ENCODE measurements at places on chromosomes 1 and 21.

DNA sequence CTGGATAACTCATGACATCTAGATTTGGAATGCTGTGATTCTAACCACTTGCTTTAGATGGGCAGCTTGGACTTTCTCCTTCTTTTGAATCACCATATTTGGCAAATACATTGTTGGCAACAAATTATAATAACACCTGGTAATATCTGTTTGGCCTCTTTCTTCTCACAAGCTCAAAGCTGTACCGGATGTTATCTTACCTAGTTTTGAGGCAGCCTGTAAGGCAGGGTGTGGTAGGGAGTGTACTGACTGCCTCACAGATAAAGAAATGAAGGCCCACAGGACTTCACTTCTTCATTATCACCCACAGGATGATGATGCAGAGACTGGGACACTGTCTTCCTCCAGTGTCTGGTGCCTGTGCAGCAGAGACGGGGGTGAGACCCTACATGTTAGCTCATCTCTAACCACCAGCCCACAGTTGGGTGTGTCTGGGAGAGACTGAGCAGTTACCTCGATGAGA lies 28.5 kb downstream of the TUFT1 start:
- no peak for DNase-seq

- peak; percentile 19 for DNase-seq
These were observed 19.3 kb upstream of the KLHDC8A start for GRCh38 chr1:205375835-205376545.

GRCh38 chr1:186793582-186793927 lies 35.2 kb upstream of the PLA2G4A start:
- no peak for DNase-seq

GRCh38 chr1:177620636-177621190 lies 349.1 kb downstream of the SEC16B start:
- DNase-seq, result no peak

DNA sequence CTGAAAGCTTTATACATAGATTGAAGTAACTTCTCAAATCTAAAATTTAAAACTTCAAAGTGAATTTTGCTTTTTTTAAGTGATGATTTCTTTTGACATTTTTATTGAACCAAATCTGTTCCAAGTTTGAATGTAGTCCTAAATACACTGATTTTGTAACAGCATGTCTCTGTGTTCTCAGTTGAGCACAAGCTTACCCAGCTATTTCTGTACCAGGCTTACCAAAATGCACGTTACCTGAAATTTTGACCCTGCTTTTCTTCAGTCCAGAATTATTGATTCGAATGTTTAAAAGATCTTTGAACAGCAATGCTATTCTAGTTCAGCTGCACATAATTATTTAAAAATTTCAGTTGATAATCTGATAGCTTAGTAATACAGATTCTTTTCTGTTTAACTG lies 25.6 kb downstream of the AGO4 start:
- DNase-seq, result no peak

DNA sequence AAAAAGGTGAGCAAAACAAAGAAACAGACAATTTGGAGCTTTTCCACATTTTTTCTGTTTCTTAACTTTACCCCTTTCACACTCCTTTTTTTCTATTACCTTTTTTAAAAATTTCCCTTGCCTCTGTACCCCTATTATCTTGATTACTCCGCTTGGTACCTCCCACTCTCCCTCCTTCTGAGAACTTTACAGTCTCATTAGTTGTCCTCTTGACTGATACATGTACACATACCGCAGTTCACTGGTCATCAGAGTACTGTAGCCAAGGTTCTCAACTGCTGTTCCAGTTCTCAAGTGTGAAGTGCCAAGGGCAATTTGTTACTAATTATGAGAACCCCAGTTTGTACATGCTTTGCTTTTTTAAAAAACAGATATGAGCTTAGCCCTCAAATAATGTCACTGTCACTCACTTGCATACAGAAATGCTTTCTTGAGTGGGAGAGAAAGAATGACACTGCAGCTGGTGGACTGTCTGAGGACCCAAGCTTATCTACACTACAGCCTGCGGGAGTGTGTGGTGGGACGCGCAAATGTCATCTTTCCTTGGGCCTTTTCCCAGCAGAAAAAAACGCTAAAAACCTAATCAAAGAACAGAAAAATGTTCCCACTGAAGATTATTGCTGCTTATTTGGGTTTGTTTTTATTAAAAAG lies 160.8 kb downstream of the DISP1 start:
- DNase-seq, result no peak

- DNase-seq, result no peak
These were observed 67.9 kb upstream of the ARID1A start for GRCh38 chr1:26627954-26628353.

DNA sequence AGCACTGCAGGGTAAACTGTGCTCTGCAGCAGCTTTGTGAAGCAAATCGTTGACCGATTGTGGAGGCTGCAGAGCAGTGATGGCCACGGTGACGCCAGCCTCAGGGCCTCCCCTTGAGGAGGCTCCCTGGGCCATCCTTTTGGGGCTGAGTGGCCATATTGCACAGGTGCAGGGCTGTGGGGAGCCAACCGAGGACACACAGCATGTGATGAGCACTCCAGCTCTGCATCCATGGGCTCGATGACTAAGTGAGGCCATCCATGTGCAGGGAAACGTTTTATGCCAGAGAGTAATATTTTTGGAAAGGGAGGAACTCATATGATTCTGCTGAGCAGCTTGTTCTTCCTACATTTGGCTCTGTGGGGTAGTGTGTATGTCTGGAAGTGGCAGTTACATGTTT lies 24.6 kb downstream of the KCNK1 start:
- no peak for DNase-seq

DNA sequence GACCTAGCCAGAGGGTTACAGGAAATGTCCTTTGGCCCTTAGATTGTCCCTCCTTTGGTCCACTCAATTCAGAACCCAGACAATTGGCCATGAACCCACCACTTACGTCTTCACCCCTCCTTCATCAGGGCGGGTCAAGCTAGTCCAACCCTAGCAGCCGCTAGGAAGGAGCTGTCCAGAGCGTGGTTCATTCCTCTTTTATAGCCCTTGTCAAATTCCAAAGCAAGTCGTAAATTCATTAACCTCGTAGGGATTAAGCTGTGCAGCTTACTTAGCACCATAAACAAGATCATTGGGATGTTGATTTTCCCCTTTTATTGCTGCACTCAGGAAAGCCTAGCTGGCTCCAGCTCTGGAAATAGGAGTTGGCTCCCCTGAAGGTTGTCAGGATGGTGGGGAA lies 90.1 kb downstream of the TMEM53 start:
- no peak for DNase-seq

GRCh38 chr1:8764293-8764937 lies 53.0 kb downstream of the RERE start:
- DNase-seq, result no peak

DNA sequence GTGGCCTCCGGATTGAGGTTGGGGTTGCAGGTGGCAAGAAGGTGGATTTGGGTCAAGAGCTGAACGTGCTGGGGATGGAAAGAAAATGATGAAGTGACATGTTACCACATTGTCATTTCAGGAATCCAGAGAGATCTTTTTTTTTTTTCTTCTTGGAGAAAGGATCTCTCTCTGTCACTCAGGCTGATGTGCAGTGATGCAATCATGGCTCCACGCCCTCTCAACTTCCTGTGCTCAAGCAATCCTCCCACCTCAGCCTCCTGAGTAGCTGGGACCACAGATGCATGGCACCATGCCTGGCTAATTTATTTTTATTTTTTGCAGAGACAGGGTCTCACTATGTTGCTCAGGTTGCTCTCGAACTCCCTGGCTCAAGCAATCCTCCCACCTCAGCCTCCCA lies 80.6 kb downstream of the GON4L start:
- DNase-seq, result no peak

DNA sequence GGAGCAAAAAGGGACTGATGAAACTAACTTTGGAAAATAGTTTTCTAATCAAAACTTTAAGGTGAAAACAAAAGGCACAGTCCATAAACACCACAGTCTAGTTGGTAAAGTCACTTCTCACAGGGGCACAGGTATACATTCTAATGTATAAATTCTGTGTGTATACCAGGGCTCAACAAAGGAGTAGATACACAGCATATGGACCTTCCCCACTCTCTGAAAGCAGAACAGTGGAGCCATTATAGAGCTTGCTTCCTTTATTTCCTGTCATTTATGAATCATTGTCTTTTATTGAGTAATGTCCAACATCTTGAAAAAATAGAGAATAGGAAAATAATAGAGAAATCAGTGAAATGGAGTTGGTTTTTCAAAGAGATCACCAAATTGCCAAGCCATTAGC lies 746.5 kb upstream of the CHRM3 start:
- no peak for DNase-seq

DNA sequence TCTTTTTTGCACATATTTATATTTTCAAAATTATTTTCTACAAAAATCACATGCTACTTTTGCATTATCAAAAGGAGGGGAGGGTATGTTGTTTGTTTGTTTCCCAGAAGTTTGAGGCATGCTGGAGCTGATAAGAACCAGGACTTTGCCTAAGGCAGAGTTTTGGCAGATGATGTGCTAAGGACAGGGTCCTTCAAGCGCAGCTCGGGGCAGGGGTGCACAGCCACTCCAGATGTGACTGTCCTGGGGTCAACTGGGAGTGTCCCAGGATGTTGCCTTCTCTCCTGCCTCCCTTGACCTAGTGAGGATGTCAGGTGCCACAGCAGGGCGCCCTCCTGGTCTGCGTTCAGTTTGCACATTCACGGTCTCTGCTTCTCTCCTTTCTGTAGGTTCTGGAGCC lies 42.6 kb upstream of the SRRM1 start:
- DNase-seq, result no peak

GRCh38 chr1:175472464-175472863 lies 270.9 kb downstream of the TNR start:
- no peak for DNase-seq

DNA sequence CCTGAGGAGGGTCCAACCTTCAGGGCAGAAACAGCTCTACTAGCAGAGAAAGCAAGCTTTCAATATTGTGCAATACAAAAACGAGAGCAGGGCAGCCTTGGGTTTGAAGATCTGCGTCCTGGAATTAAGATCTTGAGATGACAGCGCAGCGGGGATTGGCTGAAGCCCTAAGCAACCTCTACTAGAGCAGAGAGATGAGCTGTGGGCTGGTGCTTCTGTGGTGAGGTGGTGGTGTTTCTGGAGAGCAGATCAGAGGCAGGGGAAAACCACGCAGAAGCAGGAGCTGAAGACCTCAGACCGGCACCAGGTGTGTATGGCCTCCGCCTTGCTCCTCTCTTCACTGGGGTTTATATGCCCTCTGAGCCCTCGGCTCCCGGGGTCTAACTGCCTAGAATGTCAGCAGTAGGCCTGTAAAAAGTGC lies 12.5 kb downstream of the TRAF3IP3 start:
- no peak for DNase-seq

- peak; percentile 28 for DNase-seq
These were observed 933 bp downstream of the ANKRD34A start for GRCh38 chr1:145963265-145964019.

GRCh38 chr1:198157847-198158725 lies 1.3 kb downstream of the NEK7 start:
- no peak for DNase-seq

- no peak for DNase-seq
These were observed 16.4 kb downstream of the COL9A2 start for GRCh38 chr1:40300651-40301050.

DNA sequence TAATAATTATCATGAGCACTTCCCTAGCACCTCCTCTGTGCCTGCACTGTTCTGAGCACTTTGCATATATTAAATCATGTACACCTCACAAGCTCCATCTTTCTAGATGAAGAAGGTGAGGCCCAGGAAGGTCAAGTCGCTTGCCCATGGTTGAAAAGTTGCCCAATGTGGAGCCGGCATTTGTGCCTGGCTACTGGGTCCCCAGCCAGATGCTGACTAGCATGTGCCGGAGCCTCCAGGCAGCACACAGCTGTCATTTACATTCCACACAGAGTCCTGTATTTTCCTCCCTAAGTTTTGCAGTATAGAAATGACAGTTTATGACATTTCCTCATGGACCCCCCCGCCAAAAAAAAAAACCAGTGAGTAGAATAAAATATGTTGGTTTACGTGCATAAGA lies 94.3 kb downstream of the BCAR3 start:
- DNase-seq, result no peak

- peak; percentile 76 for DNase-seq
These were observed 27.7 kb downstream of the PTPRF start for GRCh38 chr1:43558346-43558841.

GRCh38 chr1:243742819-243743218 lies 107.2 kb downstream of the AKT3 start:
- DNase-seq, result no peak

DNA sequence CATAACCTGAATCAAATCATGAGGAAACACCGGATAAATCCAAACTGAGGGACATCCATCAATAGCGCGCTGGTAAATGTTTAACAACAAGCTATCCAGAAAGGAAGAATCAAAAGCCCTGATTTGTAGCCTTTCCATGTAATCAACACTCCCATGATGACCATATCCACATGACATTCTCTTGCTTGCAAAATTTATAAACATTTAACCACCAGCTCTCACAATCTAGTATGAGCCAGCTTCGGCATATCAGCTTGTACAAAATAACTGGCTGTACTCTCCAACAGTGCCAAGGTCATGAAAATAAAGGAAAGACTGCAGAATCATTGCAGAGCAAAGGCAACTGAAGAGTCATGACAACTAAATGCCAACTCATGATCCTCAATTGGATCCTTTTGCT lies 15.7 kb downstream of the HSD11B1 start:
- DNase-seq, result no peak

DNA sequence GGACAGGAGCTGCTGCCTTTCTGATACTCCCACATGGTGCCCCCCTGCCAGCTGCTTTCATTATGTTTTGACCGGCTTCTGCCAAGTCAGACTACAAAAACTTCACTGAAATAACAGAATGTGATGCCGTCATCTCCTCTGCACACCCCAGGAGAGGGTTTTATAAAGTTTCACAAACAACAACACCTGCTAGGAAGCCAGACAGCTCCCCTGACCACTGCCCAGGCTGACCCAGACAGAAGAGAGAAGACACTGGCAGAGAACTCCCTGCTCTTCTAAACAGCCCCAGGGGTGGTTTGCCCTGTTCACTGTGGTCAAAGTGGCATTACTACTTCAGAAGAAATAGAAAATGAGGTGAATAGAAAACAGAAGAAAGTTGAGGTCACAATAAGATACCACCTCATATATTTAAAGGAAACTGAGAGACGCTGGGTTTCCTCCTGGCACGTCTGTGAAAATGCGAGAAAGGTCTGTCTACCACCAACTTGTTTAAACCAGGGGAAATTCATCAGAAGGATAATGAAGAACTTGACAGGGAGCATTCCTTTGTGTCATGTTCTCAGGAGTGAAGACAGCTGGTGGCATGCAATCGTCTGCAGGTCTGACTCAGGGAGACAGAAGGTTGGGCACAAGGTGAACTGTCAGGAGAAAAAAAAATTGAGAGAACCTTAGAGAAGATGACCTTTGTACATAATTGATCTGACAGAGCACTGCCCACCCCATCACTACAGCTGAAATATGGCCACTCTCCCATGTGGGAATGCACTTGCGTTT lies 119.0 kb upstream of the NFIA start:
- DNase-seq, result no peak

DNA sequence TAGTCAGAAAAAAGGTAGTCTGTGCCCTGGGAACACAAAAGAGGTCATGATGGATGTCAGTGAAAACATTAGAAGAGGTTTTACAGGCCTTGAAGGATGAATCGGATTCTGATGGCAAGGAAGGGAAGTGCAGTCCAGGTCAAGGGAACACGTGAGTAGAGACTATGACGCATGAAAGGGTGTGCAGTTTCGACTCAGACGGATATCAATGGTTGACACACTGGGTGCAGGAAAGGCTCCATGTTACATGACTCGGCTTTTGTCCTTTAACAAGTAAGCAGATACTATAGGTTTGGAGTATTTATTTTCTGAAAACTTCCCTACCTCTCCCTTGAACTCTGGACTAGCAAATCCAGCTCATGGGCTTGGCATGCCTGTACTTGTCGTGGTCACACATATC lies 55.3 kb downstream of the SEC16B start:
- no peak for DNase-seq

All from NCI-H1105 treated with DMSO at 0.1 percent for 48 hours (cell line).